ENCODE measurements at places on chromosomes 12 and 14.

DNA sequence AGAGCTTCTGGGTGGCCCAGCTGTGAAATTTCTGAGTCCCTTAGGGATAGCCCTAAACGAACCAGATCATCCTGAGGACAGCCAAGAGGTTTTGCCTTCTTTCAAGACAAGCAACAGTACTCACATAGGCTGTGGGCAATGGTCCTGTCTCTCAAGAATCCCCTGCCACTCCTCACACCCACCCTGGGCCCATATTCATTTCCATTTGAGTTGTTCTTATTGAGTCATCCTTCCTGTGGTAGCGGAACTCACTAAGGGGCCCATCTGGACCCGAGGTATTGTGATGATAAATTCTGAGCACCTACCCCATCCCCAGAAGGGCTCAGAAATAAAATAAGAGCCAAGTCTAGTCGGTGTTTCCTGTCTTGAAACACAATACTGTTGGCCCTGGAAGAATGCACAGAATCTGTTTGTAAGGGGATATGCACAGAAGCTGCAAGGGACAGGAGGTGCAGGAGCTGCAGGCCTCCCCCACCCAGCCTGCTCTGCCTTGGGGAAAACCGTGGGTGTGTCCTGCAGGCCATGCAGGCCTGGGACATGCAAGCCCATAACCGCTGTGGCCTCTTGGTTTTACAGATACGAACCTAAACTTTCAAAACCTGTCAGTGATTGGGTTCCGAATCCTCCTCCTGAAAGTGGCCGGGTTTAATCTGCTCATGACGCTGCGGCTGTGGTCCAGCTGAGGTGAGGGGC, 38.9 kb downstream of the DAD1 start:
- DNase-seq: peak; percentile 32

DNA sequence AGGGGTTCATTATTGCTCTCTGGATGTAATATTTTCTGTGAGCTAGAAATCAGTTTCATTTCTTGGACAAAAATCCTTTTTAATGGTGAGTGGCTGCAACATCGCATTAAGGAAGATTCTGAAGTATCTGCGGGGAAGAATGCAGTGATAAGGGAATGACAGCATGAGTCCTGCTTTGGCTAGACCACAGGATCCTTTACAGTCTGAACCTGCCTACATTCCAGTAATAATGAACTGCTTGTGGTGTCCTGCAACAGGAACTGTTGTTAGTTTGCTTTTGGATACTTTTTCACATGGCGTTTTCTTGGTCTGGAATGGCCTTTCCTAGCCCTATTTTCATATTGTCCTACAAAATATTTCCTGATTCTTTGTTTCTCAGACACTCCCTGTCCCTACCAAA, 15.7 kb downstream of the MDM2 start:
- no peak for DNase-seq

DNA sequence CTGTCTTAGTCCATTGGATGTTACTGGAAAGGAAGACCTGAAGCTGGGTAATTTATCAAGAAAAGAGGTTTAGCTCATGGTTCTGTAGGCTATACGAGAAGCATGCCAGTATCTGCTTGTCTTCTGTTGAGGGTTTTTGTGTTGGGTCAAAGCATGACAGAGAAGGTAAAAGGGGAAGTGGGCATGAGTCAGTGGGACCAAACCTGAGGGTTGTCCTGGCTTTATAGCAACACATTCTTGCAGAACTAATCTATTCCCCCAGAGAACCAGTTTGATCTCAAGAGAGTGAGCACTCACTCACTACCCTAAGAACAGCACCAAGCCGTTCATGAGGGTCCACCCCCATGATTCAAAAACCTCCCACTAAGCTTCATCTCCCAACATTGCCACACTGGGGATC, 19.0 kb upstream of the KRAS start:
- DNase-seq: no peak

DNA sequence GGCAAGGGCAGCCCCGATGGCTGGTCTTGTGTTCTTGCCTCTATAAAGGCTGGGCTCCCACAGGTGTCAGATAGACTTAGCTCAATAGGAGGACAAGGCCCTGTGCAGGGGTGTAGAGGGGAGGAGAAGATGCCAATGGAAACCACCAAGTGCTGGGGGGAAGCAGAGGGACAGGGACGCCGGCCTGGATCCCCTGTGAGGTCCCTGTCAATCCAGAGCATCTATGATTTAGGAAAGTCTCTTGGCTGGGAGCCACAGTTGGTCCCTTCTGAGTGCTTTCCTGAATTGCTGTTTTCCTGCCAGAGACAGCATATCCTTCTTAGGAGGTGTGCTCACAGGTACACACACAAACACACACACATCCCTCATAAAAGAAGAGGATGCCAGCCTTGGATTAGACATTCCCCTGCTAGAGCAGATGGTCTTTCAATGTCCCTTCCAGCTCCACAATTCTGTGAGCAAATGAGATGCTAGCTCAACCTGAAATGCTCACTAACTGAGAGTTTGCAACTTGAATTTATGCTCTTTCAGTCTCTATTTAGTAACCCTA, 62.7 kb downstream of the TTC7B start:
- no peak for DNase-seq

- no peak for DNase-seq
Observed at GRCh38 chr12:96234591-96235483, 40.7 kb downstream of the ELK3 start.

DNA sequence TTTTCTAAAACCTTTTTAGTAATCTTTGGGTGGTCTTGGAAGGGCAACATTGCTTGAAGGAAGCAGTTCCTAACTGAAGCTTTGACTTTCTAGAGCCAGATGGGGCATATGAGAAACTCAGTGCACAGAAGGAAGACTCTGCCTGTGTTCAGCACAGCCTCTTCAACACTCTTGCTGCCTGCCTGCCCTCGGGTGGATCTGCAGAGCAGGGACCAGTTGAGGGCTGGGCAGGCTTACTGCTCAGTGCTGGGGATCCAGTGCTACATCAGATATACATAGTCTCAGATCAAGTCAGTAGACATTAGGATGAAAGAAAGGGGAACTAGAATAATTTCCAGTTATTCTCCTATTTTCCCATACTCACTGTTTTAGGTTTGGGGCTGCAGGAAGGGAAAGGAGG, 29.5 kb upstream of the TMX1 start:
- no peak for DNase-seq

- peak; percentile 86 for DNase-seq
Observed at GRCh38 chr12:118061011-118061872, at the start of gene WSB2. Gene WSB2, minus strand, starts transcription at chr12:118061179. Its CDS starts 131 bp downstream, at chr12:118061048.

All from foreskin fibroblast (primary cell).